ENCODE measurements at places on chromosomes 5 and 9.

- no peak for DNase-seq
Observed at GRCh38 chr9:136700959-136701667, 11.3 kb upstream of the DIPK1B start.

DNA sequence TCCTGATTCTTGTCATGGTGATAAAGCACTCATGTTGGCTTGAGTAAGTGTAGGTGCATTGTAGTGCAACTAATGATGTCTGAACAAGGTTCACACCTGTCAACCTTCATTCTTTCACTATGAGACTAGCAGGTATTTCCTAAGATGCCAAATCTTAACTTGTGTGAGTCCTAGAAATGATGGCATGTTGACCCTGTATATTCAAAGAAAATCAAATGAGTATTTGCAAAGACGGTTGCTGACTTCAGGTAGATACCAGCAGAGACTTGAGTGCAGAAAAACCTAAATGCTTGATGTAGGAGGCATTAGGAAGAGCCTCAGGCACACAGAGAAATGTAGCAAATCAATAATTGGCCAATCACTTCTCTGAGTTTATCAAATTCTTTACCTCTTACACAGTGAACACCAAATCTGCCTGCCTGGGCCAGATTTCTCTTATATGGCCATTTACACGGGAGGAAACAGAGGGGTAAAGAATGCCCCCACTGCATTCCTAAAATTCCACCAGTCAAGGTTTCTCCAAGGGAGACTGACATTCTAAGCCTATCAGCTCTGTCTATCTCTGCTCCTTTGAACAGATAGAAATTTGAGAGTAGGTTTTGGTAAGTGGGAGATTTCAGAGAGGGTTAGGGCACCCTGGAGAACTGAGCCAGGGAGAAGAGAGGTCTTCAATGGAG lies 488.6 kb upstream of the WWC1 start:
- no peak for DNase-seq

GRCh38 chr5:42598311-42598710 lies 158.3 kb upstream of the CCDC152 start:
- DNase-seq: no peak

GRCh38 chr9:36320466-36320865 lies 62.2 kb upstream of the GNE start:
- DNase-seq: no peak

DNA sequence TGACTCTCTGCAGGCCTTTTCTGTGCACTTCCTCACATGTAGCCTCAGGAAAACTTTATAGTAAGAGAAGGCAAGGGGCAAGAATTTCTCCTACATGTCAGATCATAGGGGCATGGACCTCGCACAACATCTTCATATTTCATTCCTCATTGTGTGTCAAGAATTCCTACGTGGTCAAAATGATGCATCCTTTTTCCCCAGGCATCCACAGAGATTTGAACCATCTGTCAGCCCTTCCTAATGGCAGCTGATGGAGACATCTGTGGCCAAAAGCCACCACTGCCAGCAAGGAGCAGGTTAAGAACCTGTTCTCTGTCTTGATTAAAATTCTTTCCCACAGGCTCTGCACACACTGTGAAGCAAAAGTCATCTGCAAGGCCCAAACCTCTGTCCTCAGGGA lies 42.5 kb downstream of the MFAP3 start:
- DNase-seq: no peak

GRCh38 chr5:76425928-76426804 lies 23.1 kb downstream of the IQGAP2 start:
- DNase-seq: no peak

DNA sequence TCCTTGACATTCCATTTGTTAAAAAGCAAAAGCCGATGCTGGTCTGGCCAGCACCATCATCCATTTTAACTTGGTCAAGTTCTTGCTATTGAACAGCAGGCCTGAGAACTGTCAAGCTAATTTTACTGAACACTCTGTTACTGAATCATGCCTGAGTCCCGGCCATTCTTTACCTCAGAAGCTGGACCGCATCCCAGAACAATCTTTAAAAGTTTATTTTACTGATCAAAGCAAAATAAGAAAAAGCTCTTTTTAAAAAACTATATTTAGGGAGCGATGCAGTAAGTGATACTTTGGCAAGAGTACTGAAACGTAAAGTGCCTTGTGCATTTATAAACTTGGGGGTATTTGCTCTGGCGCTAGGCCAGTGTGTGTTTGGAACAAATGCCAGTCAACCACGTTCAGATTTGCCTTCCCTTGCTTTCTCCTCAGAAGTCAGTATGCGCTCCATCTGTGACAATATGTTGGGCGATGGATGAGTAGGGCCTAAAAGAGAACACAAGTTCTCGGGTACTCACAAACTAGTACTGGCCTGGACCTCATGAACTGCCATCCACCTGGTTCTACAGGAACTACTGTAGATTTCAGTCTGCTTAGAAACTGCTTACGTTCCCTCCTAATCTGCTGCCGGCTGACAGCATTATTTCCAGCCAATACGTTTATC lies 161.9 kb downstream of the MAPKAP1 start:
- DNase-seq: no peak

DNA sequence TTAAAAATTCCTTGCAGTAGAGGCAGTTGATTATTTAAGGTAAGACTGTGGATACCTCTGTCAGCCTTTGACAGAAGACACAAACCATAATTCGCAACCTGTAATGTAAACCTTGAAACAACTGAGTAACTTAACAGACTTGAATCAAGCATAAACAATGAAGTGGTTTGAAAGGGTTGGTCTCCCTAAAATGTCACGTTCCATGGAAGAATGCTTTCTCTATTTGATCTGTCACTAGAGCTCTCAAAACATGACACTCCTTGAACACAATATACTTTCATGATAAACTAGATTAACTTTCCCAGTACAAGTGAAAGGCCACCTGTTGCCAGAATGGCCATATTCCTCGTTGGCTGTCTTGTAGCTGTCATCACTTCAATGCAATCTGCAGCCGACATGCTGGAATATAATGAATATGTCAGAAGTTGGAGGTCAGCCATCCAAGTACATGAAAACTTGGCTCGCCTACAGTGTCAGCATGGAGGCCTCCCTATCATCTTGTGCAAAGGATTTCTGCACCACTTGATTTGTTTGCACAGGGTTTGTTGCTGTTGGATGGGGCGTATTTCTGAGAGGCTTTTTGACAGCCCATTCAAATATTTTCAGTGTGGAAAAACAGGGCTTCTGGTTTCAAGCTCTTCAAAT lies 228.0 kb downstream of the TLE4 start:
- no peak for DNase-seq

- no peak for DNase-seq
Observed at GRCh38 chr5:56306433-56307150, 73.5 kb upstream of the ANKRD55 start.

DNA sequence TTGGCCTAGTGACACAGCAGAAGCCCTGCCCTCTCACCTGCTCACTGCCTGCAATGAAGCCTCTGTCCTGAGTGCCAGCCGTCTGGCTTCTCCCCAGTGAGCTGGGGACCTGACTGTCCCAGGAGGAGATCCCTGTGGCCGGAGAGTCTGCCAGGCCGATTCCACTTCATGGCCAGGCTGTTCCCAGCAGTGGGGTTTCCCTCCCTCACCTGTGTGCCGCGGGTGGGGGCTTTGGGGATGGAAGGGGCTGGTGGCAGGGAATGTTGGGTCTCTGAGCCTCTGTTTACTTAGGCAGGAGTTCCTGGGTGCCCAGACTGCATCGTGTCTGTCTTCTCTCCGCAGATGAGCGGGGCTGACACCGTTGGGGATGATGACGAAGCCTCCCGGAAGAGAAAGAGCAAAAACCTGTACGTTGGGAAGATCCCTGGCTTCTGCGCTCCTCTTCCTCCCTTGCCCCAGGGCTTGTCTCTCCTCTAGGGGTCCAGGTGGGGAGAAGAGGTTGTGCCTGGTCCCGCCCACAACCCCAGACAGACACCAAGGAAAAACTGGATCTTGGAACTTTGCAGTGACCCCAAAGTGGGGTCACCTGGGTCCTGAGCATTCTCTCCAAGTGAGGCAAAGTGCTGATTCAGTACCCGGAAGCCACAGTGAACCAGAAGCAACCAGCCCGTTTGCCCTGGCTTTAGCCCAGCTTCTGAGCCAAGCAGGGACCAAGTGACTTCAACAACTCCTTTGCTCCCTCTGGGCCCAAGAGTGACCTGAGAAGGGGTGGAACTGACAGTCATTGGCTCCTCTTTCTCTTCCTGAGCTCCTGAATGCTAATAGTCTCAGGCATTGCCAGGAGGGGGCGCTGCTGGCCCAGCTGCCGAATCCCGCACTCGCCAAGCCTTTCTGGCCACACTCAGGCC lies 127.7 kb downstream of the RGS3 start:
- no peak for DNase-seq
